ENCODE measurements at places on chromosomes 5 and 9. TPM values are rescaled to one million over a fixed set of nuclear protein-coding genes. Genes with fewer than 3 reads are reported as not detected.

- DNase-seq = no peak
These were observed 33.2 kb downstream of the TTLL11 start for GRCh38 chr9:122059955-122060324.

Gene RFX3
- total RNA-seq = 15.9 TPM

DNA sequence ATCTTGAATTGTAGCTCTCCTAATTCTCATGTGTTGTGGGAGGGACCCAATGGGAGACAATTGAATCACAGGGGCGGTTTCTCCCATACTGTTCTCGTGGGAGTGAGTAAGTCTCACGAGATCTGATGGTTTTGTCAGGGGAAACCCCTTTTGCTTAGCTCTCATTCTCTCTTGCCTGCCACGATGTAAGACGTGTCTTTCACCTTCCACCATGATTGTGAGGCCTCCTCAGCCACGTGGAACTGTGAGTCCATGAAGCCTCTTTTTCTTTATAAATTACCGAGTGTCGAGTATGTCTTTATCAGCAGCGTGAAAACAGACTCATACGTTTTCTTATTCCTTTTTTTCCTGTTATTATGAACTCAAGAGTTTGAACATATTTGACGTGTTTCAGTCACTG, 39.1 kb downstream of the RETREG1 start:
- DNase-seq = no peak

DNA sequence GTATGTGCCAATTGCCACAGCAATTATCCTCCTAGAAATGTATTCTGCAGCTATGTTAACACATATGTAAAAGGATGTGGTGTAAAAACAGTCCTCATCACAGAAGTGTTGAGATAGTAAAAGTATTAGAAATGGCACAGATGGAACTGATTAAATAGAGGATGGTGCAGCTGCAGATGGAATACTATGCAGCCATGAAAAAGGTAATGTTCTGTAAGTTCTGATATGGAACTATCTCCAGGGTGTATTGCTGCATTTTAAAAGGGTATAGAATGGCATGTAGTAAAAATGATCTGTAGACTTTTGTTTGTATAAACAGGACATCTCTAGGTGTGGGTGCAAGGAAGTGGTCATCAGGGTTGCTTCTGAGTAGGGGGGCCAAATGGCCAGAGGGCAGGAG, 63.0 kb upstream of the PHYKPL start:
- no peak for DNase-seq

- no peak for DNase-seq
These were observed 37.8 kb downstream of the EBF1 start for GRCh38 chr5:159061834-159062474.

DNA sequence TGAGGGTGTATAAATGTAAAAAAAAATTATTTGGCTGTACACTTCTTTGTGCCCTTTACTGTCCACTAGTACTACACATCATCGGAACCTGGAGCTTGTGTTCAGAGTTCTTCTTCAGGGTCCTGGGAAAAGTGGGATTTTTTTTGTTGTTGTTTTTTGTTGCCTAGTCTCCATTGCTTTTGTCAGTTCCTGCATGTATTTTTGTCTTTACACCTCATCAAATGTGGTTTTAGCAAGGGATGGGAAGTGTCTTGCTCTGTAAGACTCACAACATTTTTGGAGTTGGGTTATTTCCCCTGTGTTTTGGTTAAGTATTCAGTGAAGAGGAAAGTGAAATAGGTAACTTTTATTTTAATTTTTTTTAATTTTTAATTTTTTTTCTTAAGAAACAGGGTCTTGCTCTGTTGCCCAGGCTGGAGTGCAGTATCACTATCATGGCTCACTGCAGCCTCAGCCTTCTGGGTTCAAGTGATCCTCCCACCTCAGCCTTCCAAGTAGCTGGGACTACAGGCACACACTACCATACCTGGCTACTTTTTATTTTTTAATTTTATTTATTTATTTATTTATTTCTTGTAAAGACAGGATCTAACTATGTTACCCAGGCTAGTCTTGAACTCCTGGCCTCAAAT, 40.7 kb downstream of the GARNL3 start:
- no peak for DNase-seq

DNA sequence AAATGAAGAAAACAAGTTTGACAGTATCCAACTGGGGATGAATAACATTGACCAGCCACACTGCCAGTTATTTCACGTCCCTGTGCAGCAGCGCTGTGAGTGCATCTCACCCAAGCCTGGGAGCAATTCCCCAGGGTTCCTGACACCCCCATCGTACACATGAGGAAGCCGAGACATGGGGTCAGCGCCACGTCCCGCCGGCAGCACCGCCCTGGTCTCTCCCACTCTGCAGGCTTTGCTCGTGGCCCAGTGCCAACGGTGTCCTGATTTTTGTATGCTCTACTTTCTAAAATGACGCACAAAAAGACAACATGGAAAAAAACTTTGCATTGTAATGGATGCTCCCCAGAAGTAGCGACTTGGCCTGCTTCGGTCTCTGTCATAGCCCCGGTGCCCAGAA, 14.3 kb downstream of the GTF3C5 start:
- DNase-seq = no peak

DNA sequence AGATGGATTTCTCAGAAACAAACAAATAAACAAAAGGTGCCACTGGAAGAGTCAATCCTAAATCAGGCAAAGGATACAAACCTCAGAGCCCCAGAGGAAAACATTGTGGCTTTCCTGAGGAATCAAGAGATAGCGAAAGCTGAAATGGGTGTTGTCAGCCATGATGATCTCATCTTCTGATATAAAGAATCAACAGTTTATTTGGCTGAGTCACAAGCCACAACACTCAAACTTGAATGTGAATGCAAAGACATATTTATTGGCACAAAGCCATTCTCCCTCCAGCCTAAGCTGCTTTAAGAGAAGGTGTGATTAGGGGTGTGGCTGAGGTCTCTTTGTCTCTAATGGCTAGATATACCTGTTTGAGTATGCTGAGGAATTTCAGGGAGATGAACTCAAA, 73.3 kb upstream of the NREP start:
- DNase-seq = no peak
